ENCODE measurements at places on chromosomes 1 and 21.

- no peak for DNase-seq
Observed at GRCh38 chr1:41720861-41721410, 197.8 kb downstream of the HIVEP3 start.

- no peak for DNase-seq
Observed at GRCh38 chr1:71068325-71069240, 12.3 kb downstream of the ZRANB2 start.

DNA sequence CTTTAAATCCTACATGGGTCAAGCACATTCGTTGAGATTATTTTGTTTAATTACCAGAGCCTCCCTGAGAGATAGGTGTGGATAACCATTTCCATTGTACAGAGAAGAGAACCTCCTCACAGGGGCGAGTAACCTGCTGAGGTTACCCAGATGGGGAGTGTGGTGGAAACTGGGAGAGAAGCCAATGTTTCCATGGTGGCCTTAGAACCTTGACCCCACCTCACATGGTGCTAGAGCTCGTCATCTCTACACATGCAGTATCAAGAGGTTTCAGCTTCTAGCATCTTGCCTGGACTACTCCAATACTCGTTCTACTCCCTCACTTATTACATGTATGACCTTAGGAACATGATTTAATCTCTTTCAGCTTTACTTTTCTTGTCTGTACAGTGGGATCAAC, 4.8 kb downstream of the REG4 start:
- no peak for DNase-seq

DNA sequence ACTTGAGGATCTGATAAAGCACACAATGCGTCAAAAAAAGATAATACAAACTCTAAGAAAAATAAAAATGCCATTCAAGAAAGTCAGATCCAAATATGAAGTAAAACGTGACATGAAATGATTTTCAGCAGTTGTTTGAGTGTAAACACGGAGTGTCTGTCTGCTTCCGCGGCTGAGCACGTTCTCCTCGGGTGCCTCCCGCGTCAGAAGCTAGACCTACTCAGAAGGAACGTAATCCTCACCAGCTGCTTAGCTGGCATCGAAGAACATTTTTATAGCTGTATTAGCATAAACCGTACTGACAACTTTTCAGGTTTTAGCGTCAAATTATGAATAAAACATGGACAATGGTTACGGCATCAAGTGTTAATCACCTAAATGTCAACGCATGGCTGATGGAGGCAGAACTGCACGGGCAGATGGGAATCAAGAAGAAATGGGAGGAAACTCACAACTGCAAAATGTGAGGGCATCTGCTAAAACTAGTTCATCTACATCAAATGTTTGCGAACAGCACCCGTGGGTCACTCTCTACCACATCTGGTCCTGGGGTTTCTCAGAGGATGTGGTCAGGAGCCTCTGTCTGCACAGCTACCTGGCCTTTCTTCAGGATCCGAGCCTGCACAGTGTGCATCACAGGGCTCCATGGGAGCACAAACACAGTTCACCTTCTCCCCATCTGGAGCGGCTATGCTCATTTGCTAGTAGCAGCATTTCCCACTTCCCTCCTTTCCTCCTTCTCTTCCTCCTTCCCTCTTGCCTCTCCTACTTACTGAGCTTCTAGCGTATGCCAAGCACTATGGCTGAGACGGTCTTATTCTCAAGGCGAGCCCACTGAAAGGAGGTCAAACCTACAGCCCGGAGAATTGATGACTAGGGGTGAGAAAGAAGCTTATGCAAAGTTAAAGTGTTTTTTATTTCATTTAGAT, 40.0 kb downstream of the RCAN1 start:
- DNase-seq, result no peak

DNA sequence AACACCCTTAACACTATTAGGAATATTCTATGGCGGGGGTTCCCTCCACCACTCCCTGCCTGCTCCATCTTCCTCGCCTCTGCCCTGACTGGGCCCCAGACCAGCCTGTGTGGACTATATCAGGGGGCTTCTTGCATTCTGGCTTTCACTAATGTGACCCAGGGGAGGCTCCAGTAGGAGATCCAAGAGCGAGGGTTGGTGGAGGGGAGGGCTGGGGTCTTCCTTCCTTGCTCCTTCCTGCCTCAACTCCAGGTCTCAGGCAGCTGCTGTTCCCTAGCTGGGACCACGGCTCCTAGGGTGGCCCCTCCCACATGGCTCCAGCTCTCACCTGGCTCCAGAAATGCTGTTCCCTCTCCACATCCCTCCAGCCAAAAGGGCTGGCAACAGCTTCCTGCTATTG, 257.4 kb downstream of the MATN1 start:
- DNase-seq, result no peak

DNA sequence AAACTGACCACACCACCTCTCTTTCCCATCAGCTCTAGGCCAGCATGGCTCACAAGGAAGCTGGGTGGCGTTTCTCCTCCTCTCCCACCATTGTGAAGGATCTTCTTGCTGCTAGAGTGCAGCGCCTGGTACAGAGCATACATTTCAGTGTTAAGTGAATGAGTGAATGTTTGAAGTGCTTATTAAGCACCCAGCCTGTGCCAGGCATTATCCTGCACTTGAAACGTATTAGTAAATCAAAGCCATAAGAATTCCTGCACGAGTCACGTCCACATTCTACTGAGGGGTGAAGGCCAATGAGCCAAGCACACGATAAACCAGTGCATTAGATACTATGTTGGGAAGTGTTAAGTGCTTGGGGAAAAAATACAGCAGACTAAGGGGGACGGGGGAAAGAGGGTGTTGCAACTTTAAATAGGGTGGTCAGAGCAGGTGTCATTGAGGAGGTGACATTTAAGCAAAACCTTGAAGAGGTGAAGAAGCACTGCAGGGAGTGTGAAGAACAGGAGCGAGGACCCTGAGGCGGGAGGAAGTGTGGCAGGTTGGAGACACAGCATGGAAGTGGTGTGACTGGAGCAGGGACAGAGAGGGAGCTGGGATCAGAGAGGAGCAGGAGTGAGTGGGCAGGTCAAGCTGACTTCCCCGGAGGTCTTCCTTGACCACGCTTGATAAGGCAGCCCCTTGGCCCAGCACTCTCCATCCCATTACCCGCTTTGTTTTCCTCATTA, 48.5 kb upstream of the LRRN2 start:
- DNase-seq, result no peak

GRCh38 chr21:37861561-37861960, 54.7 kb downstream of the KCNJ6 start:
- no peak for DNase-seq

DNA sequence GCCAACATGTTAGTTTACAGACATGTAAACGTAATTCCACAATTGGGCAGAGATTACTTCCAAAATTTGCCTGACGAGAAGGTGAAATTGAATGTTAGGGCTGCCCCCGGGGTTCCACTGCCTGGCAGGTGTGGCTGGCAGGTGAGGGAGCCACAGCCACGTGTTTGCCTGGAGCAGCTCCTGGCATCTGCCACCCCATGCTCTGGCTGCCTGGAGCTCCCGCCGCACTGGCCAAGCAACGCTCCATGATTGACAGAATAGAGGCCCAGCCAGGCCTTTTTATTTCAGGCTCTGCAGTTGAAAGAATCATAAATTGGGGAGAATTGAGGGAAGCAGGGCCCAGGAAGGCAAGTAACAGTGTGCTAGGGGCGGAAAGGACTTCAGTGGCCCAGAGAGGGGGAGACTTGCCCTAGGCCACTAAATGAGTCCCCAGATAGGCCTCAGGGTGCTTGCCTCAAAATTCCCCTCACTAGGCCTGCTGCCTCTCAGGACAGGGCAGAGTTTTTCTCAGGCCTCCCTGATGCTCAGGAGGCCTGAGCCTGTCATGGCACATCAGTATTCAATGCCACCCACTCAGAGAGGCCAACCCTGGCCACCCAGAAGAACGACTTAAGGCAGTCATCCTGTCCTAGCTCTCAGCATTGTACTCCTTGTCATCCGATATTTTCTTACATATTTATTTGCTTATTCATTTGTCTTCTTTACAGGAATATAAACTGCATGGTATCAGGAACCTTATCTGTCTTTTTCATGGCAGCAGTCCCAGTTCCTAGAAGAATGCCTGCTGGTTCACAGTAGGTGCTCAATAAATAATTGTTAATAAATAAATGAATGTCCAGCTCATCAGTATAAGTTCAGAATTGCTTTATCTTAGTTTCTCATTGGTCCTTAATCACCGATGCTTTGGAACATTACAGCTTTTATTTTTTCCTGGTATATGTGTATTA, 16.6 kb upstream of the S1PR1 start:
- no peak for DNase-seq

DNA sequence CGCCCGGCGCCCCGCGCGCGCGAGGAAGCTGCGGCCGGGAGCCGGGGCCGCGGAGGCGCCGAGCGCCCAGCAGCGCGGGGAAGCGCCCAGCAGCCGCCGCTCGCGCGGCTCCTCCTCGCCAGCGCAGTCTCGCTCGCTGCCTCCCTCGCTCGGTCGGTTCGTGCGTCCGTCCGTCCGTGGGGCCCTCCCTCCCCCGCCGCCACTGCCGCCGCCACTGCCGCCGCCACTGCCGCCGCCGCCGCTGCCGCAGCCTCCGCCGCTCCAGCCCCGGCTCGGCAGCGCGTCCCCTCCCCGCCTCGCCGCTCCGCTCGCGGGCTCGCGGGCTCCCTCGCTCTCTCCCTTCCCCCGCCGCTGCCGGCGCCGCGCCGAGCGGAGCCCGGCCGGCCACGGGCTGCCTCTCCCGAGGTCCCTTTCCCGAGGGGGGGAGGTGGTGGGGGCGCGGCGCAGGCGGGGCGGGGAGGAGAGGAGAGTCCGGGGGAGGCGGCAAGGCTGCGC, at the start of gene KCND3:
KCND3 (minus strand) TSS at position 138 of the 495 bp plus-strand sequence.
- DNase-seq, result no peak

DNA sequence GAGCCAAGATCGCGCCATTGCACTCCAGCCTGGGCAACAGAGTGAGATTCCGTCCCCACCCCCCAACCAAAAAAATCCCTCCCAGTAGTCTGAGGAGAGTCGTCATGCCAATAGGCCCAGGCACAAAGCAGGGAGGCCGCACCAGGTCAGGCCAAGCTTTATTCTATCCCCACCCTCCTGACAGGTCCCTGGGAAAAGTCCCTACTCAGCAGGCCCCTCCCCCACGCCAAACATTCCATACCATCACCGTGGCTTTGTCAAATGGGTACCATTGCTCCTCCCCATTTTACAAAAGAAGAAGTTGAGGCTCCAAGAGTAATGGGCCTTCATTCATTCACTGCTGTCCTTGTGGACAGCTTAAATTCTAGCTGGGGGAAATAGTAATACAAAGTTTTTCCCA, 5.3 kb downstream of the GPR3 start:
- no peak for DNase-seq

DNA sequence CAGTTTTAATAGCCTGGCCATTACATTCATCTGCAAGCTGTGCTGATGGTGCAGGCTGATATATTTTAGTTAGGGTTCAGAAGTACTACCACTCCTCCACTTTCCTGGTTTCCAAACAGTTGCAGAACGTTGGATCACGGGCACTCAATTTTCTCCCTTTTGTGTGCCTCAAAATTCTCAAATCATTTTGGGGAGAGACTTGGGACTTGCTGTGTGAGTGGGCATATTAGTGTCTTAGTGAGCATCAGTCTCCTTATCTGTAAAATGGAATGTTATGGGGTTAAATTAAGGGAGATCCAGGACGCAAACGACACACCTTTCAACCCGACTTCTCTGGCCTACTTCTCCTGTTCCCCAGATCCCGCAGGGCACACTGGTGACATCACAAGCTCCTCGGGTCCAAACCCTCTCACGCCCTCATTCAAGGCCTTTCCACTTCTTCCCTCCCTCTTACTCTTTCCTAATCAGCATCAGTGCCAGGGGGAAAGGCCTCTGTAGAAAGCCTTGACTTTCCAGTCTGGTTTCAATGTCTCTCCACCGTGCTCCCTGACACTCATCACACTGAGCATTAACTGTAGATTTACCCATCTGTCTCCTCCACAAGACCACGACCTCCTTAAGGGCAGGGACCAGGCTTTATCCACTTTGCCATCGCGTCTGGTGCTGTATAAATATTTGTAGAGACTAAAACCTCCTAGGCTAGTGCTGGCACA, 1.2 kb downstream of the PIGP start:
- DNase-seq, result no peak

GRCh38 chr1:39407896-39408640, 83.4 kb upstream of the BMP8A start:
- DNase-seq, result no peak

- DNase-seq, result no peak
Observed at GRCh38 chr21:44027607-44028286, 15.6 kb downstream of the TRAPPC10 start.

GRCh38 chr1:96206451-96206850, 515.1 kb upstream of the PTBP2 start:
- no peak for DNase-seq

- no peak for DNase-seq
Observed at GRCh38 chr1:18141661-18142060, 34.1 kb downstream of the IGSF21 start.

All from NCI-H1092 (cell line).